HCT116 (cell line): ENCODE measurements at places on chromosomes 11 and 22.

GRCh38 chr11:103898065-103898464 is 138.4 kb upstream of the DDI1 start:
- DNase-seq = no peak

DNA sequence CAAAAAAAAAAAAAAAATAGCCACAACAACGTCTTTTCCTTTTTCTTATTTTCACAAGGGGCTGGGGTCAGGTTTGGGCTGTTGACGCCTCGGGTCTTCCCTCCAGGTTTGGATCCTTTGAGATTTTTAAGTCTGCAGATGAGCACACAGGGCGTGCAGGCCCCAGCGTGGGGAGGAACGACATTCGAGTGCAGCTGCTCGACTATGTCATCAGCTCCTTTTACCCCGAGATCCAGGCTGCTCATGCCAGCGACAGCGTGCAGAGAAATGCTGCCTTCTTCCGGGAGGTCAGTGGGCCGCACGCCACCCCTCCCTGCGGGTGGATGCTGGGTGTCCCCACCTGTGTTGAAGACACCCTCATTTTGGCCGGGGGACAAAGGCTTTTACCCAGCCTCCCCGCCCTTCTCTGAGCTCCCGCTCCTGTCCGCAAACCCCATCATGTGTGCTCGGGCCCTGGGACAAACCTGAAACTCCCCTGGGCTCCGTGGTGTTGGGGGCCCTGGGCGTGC is 7.7 kb downstream of the SELENOO start:
- DNase-seq = no peak

DNA sequence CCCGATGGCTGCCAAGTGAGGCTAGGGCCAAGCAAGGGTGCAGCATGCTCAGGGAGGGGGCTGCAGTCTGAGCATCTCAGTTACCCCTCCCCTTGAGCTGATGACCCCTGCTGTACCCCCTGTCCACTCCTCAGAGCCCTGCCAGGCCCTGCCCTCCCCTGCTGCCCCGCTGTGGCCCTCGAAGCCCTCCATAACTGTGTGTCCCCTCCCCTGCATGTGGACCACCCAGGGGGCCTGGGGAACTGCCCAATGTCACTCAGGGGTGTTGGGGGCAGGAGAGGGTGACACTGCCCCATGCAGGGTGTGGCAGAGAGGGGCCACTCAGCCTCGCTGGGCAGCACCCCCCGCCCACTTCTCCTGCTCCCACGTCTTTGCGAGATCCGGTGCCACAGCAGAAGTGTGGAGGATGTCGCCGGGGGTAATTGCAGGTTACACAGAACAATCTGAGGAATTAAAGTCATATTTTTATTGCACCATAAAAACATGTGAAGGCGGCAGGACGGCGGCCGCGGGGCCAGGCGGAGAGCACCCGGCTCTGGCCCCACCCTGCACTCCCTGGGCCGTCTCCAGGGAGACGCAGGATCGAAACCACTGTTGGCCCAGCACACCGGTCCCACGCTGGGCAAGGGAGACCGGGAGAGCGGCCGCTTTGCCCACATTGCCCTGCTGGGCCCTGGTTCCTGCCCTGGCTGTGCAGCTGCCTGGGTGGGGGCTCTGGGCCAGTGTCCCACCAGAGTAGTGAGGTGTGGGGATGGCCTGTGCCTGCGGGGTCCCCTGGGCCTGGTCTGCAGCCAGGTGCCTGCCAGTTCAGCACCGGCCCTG is 18.7 kb upstream of the GNB1L start:
- DNase-seq = no peak

GRCh38 chr11:47185305-47186075 is 744 bp downstream of the PACSIN3 start:
- DNase-seq = no peak

DNA sequence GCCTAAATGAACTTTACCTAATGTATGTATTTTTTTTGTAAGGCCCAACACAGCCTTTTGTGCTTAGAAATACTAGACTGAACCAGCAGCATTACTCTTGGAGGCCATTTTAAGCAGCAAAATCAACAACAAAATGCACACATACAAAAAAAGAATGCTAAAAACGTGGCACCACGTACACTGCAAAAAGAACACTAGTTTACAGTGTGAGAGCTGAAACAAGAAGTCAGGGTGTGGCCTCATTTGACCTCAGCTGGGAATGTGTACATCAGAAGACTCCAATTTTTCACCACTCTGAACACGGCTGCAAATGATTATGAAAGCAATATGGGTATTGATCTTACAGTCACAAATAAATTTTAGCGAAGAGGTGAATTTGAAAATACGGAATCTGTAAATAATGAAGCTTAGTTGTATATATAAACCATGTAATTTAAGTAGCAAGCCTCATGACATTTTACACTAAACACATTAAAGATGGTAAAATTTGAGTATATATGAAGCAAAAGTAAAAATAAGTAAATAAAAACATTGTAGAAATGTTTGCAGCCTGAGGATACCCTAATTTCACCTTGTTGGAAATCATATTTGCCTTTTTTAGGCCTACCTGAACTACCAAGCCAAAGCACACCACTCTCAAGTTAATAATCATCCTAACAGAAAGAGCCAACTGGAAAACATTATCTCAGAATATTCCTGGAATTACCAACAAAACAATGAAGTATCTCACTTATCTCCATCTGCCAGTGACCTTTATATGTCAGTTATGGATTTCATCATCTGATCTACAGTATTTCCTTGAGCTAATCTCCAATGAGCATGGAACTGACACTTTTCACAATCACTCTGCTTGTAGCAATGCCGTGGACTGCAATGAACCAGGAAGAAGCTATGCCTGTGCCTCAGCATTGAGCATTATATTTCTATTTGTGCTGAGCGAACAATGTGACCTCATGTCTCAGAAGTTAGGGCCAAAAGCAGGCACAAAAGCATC is 319.5 kb upstream of the FAT3 start:
- no peak for DNase-seq

DNA sequence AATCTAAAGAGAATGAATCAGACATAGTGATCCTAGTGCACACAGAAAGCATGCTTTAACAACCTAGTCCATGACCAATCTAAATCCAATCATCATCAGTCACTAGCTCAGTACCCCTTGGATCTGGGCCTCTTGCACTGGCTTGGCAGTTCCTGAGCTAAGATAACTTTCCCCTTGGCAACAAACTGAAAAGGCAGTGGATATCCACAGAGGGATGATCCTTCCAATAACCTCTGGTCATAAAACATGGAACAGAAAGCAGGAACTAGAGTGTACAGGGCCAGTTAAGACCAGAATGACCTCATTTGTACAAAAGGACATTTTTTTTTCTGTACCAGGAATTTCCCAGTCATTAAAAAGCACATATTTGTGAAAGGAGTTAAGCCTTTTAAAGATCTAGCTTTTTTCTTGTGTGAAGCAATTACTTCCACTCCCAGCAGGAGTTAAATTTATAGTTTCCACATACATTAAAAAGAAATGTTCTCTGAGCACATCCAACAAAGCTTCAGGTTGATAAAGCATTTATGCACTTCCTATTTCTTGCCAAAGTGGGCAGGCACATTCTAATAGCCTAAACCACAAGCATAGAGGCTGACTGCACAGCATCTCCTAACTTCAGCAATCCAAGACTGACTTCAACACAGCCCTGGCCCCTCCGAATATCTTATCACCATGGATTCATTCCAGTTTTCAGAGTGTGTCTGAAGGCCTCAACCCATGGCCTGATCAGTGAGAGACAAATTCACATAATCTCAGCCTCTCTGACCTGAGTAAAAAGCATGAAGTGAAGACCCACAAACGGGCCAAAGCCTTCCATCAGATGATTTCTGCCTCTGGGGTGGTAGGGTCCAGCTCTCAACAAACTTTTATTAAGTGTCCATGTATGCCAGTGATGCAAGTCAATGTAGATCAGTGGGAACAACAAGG is 29.9 kb downstream of the GUCY1A2 start:
- no peak for DNase-seq

- DNase-seq = no peak
Observed at GRCh38 chr11:8329847-8330361, 66.2 kb upstream of the LMO1 start.
